ENCODE measurements at places on chromosomes 1 and 21.
A peak's percentile ranks its signal among the peaks of the same experiment; 100 is the strongest.

- DNase-seq = peak; percentile 54
Measured at GRCh38 chr1:94063379-94063778, 57.6 kb downstream of the ABCA4 start.

- DNase-seq = peak; percentile 8
Measured at GRCh38 chr21:39141502-39141901, 41.7 kb downstream of the PSMG1 start.

DNA sequence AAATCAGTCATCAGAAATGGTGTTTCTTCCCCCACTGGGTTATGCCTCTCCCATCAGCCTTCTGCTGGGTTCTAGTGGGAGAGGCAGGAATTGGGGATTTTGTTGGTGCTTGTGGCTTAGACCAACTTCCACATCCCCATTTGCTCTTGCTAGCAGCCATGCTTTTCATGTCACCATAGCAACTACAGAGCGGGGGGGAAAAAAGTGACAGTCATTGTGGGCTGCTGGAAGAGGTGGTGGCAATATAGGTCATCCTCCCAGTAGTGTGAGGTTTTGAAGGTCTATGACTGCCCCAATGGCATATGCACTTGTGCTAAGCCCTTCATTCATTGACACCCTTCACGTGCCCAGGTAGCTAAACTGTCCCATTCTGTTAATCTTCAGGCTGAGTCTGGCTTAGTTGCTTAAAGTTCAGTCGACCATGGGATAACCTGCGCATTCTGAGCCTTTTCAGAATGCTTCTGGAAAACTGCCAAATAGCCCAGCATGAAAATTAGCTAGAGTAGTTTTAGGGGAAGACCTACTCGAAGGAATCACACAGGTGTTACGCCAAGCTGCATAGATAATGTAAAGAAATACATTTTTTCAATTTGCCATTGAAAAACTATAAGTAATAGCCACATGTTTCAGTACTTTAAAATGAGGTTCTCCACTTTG lies 53.7 kb upstream of the ZNF326 start:
- DNase-seq = no peak

DNA sequence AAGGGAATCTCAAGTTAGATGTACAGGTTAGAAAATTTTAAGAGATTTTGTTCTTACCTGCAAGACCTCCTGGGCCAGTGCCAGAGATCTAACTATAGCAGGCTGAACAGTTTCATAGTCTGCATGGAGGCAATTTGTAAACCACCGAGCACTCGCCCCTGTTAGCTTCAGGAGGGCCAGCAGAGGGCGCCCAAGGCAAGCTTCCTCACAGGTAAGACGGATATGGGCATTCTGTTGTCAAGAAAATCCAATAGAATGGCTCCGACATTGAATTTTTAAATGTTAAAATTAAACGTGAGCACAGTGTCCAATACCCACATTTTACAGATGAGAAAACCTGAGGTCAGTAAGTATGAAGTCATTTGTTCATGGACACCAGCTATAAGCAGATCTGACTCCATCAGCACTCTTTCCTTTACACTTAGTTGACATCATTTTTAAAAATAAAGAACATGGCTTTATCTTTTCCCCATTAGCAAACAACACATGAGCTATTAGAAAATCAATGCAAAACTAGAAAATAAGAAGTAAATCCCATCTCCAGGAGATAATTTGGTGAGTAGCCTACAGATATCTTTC lies 2.2 kb downstream of the REG4 start:
- peak; percentile 84 for DNase-seq

DNA sequence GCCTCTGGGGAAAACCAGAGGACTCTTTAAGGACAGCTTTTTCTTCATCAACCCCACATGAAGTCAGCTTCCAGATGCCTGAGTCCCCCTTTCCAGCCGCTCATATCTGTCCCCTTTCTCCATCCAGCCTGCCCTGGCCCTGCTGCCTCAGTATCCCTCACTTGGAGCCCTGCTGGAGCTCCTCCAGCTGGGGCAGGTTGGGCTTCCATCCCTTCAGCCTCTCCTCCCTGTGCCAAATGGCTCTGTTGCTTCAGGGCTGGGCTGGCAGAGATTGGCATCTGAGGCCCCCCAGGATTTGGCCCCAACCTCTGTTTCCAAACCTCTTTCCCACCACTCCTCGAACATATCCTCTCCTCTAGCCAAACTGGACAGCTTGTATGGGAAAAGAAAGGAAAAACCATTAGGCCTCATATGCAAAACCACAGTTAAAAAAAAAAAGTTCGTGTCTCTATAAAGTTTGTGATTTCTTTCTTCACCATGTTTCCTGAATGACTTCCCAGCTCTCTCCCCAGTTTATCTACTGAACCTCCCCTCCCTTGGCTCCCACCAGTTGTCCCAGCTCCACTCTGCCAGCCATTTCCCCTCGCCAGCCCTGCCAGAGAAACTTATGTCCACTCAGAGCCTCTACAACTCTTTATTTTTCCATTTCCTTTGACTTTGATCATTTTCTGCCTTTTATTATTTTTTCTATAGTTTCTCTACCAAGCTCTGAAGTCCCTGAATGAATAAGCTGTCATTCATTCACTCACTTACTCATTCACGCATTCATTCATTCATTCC lies 217.9 kb downstream of the FOXD2 start:
- DNase-seq = no peak

DNA sequence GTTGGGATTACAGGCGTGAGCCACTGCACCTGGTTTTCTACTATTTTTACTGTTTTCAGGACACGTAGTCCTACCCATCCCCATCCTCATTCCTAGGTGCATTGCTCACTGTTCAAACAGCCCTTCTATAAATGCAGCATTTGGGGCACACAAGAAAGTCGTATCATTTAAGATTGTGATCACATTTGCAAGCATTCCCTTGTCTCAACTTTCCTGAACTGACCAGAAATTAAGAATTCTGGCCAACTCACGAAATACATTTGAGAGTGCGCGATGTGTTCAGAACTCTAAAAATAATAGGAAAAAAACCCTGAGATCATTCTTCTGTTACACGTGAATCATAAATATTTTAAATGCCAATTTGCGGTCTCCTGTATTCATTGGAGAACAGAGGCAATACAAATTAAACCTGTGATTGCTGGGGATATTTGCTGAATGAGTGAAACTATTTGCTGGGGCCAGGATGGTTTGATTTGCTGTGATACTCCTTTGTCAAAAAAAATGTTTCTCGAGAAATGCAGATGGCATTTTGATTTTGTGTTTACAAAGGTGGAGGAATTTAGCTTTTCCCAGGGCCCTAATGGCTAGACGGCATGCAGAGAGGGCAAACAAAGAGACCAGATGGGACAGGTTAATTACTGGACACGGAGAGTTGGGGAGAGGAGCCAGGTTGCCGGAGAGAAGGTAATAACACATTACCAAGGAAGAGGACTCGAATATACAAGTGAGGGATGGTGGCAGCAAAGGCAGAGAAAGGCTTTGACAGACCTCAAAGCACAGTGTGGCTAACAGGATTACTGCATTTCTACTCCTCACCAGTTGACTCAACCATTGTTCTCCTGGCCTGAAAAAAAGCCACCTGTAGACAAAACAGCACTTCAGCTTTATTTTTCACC lies 38.4 kb downstream of the STPG1 start:
- peak; percentile 22 for DNase-seq

DNA sequence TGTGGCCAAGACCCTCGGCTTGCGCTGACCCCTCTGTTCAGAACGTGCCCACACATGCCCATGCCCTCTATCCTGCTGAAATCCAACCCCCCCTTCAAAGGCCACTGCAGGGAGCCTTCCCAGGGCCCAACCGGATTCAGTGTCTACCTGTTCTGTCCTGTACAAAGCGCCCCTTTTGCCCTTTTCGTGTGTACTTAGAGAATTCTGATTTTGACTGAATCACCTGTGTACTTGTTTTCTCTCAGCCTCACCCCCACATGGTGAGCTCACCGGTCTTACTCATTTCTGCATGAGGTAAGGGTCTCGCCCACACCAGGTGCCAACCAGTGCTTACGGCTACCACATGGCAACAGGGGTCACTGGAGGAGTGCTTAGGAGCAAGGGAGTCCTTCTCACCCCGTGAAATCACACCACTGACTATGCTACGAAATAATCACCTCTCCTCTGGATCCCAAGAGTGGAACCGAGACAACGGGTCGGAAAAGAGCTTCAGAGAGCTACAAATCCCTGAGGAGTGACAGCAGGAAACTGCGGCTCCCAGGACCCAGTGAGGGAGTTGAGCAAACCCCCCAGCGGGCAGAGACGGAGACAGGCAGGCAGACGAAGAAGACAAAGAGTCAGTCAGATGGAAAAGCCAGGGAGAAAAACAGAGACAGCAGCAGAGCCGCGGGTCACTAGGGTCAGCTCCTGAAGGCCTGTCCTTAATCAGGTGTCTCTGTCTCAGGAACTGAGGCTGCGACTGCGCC lies 2.1 kb upstream of the S100A2 start:
- DNase-seq = no peak

GRCh38 chr1:147527941-147528936 lies 13.1 kb upstream of the BCL9 start:
- no peak for DNase-seq

- no peak for DNase-seq
Measured at GRCh38 chr1:112665857-112666256, 8.6 kb upstream of the MOV10 start.

DNA sequence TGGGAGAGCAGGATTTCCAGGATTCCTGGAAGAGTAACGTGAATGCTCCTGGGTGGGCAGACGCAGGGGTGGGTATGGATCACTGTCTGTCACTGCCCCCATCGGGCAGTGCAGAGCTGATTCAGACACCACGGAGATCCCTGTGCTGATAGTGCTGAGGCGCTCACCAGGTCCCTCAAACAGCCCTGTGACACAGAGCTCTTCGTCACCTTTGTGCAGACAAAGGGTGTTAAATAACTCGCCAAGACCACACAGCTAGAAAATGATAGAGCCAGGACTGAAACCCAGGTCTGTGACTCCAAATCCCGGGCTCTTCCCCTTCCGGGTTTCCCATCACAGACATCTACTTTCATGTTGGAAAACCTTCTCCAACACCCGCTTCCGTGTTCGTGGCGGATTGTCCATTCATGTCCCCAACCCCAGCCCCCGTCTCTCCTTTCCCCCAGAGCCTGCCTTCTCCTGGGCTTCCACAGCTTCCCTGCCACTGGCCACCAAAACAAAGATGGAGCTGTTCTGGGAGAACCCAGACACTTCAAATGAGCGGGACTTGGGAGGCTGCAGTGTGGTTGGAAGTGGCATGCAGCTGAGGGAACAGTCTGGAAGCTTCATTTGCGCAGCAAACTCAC lies 2.6 kb downstream of the EFHD2 start:
- no peak for DNase-seq

DNA sequence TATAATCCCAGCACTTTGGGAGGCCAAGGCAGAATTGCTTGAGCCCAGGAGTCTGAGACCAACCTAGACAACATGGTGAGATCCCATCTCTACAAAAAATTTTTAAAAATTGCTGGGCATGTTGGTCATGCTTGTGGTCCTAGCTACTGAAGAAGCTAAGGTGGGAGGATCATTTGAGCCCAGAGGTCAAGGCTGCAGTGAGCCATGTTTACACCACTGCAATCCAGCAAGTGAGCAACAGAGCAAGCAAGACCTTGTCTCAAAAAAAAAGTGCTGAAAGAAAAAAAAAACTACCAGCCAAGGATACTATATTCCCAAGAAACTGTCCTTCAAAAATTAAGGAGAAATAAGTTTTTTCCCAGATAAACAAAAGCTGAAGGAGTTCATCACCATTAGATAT lies 78.1 kb downstream of the SH3GLB1 start:
- DNase-seq = no peak

DNA sequence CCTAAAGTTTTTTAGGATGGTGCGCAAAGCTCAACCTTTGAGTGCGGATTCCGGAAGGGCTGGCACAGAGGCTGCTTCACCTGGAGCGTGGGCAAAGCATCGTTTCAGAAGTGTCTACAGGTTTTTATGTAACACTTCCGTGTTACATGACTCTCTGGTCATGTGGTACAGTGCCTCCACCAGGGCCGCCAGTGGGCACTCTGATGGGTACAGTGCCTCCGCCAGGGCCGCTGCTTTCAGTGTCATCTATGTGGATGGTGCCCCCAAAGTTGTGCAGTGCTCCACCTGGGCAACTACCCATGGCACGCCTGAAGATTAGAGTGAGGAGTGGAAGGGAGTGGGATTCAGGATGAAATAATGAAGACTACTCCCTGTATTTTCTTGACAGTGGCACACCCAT lies 101.4 kb upstream of the C1orf174 start:
- no peak for DNase-seq

GRCh38 chr1:12204140-12204539 lies 25.7 kb upstream of the VPS13D start:
- no peak for DNase-seq

GRCh38 chr1:235342039-235342438 lies 13.7 kb downstream of the GGPS1 start:
- no peak for DNase-seq

DNA sequence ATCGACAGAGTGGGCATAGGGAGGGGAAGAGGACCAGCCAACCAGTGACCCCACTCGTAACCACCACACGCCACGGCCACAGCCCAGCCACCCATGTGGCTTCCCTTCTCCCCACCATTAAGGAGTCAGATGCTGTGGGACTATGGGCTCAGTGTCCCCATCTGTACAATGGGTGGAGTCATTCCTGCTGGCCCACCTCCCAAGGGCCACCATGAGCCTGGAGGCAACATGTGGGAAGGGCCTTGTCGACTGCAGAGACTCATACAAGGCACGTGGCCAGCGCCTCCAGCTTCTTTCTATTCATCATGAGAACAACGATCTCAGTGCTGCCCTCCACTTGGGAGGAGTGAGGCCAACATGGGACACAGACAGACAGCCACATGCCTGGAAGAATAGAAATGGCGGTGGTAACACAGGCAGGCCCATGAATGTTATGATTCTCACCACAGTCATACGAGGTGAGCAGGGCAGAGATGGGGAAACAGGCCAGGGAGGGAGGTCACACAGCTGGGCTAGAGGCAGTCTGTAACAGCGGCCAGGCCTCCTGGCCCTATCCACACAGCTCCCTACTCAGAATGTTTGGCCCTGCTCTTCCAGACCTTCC lies 16.1 kb downstream of the LRP8 start:
- DNase-seq = no peak

All from adipocyte (in vitro differentiated cells).